ENCODE measurements at places on chromosomes 11 and 22. TPM values are rescaled to one million over a fixed set of nuclear protein-coding genes. Genes with fewer than 3 reads are reported as not detected.

- no peak for DNase-seq
Observed at GRCh38 chr11:1870326-1870696, 17.4 kb downstream of the LSP1 start.

DNA sequence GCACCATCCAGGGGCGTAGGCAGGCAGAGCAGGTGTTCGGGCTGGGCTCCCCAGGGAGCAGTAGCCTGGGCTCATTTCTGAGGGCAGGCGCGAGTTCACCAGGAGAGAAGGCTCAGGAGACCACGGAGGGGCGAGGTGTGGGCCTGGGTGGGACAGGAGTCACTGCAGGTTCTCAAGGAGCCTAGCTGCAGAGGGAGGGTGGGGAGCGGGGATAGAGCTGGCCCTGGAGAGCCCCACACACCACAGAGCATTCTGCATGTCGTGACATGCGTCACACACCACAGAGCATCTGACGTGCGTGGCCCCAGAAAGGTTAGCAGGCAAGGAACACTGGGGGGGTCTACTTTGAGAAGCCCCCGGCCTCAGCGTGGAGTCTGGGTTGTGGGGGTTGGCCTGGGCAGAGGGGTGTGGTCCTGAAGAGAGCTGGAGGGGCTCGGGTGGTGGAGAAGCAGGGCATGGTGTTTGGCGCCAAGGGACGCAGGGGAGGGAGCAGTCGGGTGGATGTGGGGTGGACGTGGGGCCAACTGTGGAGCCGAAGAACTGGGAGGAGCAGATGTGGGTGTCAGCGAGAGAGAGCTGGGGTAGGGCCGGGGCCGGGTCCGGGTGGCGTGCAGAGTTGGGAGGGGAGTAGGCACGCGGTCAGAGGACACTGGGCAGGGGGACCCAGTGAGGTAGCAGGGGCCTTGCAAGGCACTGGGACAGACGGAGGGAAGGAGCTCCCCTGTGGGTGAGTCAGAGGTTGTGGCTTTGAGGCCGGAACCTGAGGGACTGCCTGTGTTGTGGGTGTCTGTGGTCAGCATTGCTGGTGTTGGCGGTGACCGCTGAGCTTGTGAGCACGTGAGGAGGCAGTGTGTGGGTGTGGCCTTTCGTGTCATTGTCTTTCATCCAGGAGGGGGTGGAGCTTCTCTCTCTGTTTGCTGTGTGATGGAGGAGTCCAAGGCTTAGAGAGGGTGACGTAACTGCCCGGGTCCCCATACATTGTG, 25.5 kb downstream of the CTTN start:
- DNase-seq = no peak

DNA sequence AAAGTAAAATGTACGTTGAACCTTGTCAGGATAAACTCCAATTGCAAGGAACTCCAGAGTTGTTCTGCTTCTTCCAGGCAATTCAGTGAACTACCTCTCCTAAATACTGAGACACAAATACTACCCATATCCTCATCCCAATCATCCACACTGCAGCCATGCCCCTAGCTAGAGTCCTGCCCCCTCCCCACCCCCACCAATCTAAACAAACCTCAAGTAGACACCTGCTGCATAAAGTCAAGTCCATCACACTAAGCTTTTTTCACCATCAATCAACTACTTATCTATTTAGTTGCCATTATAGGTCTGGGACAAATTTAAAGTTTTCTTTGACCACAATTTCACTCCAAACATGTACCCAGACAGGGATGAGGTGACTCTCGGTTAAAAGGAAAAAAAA, 93.2 kb upstream of the APOA1 start:
- DNase-seq = peak; percentile 11

GRCh38 chr11:4191031-4191571, 96.5 kb downstream of the RRM1 start:
- DNase-seq = no peak

Gene ANO1
- total RNA-seq = not detected

Gene GRM5
- total RNA-seq = not detected

Data from activated CD4-positive, alpha-beta T cell treated with anti-CD3 and anti-CD28 coated beads, Interleukin-2, amount 10 ng/mL, durations not matched to agents 7 days and 5 days (primary cell).